WERI-Rb-1 (cell line): ENCODE measurements at places on chromosomes 3 and 15.

GRCh38 chr3:79258479-79258878 is 509.3 kb downstream of the ROBO1 start:
- DNase-seq = no peak

- no peak for DNase-seq
Observed at GRCh38 chr15:39584662-39585388, 3.9 kb downstream of the THBS1 start.

DNA sequence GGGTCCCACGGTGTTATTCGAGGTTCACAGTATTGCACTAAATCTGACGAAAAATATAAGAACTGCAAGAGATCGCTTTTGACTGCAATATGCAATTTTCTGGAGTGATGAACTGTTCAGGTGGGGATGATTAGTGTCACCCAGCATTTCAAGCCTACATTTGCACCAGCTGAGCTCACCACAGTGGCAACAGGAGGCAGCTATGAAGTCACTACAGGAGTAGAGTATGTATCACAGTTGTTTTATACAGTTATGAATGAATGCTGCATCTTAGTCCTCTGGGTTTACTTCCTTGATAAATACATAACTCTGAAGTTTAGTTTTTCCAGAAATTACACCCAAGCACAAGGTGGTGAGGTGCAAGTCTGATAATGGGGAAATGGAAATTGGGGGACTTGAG is 69.6 kb downstream of the CHSY1 start:
- DNase-seq = no peak

- DNase-seq = no peak
Observed at GRCh38 chr3:182920515-182921084, 59.7 kb downstream of the DCUN1D1 start.
